ENCODE measurements at places on chromosomes 2 and 18.

GRCh38 chr2:117212562-117212961, 601.9 kb upstream of the DDX18 start:
- DNase-seq, result no peak

- peak; percentile 43 for DNase-seq
These were observed 177.9 kb downstream of the CYRIA start for GRCh38 chr2:16487686-16488085.

DNA sequence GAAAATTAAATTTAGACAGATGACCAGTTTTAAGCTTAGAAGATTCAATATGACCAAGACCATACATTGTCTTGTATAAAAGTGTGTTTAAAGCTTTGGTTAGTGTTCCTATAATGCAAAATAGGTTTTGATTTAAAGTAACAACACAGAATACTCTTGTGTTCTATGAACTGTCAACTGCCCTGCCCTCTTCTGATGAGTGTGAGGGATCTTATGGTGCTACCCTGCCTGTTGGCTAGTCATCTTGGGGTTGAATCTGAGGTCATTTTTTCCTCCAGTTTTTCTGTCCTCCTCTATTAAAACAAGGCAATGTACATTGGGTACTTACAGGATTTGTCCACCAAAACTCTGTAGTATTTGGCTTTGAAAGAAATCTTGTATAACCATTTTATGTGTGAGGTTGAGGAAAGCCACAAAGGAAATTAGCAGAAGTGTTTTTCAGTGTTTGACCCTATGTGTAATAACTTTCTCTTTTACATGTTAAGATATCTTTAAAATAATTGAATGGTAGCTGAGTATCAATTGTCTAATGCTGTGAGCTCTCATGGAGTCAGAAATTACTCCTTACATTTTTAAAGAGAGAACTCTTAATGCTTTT, 129.1 kb downstream of the SPTBN1 start:
- DNase-seq, result no peak

DNA sequence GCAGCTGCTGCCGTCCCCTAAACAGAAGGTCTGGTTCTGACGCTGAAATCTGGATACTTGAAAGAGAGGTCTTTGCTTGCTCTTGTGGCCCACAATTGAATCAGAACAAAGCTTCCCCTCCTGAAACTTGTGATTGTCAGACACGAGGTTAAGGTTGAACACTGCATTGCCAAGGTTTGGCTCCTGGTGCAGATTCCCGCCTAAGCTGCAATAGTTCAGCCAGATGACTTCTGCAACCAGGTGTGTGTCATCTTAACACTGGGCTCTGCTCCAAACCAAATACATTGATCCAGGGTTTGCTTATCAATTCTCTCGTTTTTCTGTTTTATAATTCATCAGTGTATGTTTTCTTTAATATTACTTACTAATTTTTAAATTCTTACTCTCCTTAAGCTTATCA, 14.6 kb downstream of the GKN1 start:
- no peak for DNase-seq

DNA sequence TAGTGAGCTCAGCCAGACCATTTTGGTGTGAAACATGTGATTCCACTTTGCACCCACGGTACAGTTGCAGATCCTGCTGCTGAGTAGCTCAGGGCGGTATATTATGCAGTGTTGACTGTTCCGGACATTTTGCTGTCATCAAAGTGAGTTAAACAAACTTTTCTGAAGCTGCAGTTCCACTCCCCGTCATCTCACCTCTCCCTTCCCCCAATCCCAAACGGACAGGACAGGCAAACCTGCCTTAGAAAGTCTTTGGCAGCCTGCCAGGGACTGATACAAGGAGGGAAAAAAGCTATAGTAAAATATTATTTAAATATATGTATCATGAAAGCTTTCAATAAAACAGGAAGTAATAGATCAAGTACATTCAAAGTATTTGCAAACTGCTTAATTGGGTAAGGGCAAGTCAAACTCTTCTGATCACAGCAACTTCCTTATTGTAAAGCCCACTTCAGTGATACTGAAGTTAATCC, 35.5 kb upstream of the SP5 start:
- peak; percentile 17 for DNase-seq

DNA sequence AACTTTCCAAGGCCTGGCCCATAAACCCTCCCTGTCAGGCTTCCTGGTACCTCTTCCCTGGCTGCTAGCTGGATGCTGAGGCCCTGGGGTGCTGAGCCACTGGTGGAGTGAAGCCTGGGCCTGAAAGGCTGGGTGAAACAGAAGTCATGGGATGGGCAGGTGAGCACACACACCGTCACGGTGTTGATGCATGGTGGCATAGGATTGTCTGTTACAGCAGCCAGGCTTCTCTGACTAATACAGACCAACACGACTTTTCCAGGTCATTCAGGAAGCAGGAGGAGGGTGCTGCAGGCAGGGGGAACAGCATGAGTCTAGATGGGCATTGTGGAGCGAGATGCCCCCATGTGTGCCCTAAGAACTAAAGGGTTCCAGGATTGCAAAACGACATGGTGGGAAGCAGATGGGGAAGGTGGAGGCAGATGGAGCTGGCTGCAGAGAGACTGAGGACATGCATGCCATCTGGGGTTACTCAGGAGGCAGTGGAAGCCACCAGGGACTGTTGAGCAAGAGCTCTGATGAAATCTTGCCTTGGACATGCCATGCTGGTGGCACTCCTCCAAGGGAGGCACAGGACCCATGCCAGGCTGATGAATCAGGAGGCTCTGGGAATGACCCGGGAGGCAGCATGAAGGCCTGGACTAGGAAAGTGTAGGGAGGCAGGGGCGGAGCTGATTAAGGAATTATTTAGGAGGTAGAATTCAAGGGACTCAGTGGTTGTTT, 480.9 kb downstream of the TSN start:
- DNase-seq, result no peak

- DNase-seq, result no peak
These were observed 4.7 kb upstream of the KCNF1 start for GRCh38 chr2:10906926-10907625.

DNA sequence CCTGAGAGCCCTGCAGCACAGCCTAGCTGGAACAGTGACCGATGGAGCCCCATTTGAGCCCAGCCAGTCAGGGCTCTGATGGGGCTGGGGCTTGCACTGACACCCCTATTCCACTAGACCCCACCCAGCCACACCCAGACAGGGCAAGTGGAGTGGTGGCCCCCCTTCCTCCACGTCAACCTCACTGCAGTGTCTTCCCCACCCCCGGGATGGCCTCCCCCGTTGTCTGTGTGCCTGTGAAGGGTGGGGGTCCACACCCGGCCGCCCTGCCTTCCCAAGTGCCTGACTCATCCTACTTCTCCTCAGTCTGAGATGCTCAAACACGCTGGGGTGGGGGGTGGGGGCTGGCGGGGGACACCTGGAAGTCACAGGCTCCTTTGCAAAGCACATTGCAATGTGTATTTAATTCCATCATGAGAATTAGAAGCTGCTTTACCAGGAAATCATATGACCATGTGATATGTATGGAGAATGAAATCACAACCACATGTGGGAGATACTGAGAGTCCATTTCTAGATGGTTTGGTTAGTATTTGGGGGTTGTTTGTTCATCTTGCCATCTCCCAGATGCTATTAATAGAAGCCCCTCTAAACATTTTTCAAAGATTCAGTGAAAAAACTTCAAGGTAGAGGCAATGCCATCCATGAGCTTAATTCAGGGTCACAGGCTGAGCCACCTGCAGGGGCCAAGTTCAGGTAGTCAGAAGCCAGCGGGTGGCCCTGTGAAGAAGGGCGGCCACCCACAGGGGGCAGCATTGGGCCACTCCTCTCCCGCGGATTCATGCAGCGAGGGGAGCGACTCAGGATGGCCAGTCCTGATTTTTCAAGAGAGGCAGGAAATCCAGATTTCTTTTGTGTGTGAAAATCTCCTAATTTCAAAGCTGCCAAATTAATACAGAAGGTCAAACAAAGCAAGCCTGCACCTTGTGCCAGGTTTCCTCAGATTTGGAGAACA, 22.7 kb upstream of the GMPPA start:
- DNase-seq, result peak; percentile 47

DNA sequence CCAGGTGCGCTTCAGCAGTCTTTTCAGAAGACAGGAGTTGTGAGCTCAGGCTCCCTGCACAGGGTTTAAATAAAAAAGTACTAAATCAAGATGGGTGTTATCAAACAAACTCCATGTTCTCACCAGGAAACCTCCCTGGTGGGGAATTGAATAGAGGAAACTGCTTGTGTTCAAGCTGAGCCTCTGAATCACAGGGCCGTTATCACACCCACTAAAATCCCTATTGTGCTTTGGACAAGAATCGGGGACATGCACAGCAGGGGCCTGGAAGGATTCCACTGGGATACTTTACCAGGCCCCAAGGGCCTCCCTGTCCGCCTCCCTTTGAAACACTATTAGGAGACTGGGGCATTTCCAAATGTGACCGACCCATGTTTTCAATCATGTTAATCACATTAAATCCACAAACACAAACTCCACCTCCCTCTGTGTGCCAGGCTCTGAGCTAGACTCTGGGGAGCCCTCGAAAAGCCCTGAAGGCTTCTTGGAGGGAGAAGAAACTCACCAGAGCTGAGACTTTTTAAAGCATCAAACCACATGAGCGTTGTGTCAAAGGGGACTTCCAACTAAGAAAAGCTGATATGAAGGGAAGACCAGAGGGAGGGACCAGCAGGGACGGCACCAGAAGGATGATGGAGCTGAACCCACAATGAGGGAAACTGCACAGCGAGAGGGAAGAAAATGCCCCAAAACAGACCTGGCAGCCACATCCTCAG, 458.7 kb upstream of the ID2 start:
- DNase-seq, result no peak
